ENCODE measurements at places on chromosomes 3 and 15.

- DNase-seq: no peak
Observed at GRCh38 chr15:63839722-63840121, 6.0 kb upstream of the HERC1 start.

DNA sequence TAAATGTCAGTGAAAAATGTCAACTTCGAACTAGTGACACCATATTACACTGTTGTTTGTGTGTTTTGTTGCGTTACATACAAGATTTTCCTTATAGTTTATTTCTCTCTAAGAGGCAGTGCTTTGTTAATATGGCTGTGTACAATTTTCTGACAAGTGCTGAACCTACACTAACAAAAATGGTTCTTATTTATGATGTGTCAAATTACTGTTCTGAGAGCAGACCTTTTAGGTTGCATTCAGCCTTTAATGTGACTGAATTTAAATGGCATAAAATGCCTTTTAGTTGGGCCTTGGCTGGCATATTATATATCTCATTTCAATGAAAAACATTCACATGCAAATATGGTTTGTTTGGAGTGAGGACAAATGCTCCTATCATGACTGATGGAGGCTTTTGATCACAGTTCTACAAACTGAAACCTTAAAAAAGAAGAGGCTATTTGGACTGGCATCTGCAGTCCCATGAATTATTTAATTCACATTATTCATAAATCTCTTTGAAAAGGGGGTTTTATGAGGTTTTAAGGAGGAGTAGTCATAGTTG lies 750.6 kb downstream of the CADM2 start:
- DNase-seq: no peak

DNA sequence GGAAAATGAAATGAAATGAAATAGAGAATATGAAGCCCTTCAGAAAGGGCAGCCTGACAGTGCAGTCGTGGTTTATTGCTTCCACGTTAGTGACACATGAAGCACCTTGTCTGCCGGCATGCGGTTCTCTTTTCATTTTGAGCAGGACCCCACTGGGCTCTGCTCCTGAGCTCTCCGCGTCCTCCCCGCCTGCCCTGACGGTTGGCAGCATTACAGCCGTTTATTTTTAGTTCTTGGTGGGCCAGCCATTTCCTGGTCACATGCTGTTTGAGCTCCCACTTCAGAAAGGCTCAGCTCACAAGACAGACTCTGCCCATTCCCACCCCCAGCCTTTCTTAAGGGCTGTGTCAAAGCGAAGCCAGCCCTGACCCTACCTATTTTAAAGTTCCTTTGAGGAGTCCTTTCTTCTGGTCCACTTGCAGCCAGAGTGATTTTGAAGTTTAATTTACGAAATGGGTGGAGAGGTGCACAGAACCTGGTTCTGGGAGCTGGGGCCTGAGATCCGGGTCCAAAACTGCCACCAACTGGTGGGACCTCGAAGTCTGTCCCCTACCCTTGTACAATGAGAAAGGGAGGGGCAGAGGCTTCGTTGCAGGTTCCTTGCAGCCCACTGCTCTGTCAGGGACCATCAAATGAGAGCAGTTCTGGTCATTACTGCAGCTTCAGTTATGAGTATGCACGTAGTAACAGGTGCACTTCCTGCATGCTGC lies 60.1 kb downstream of the MGLL start:
- peak; percentile 84 for DNase-seq

DNA sequence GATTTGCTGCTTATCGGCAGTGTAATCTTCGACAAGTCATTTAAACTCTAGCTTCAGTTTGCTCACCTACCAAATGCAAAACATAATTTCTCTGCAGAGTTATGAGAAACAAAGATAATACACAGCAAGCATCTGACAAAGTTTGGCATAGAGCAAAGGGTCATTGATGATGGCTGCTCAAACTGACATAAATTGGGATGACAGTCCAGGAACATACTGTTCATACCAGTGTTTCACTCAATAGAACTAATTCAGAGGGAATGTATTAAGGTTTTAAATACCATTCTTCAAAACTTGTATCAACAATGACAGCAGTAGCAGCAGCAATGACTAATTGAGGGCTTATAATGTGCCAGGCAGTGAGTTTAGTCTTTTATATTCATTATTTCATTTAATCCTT lies 137.6 kb downstream of the SPATA16 start:
- DNase-seq: no peak

DNA sequence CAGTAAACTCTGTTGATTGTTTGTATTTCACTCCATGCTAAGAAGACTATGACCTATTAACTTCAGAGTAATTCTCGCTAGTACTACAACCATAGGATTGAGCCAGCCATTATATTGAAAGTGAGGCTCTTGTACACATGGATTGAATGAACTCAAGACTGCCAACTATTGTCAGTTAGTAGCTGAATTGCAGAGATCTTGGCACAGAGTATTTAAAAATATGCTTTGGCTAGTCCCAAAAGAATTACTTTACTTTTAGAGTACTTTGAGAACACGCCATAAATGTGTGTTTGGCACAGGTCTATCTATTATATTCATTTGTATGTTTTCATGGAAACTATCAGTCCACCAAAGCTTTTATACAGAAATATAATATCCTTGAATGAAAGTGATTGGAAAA lies 226.7 kb upstream of the DCBLD2 start:
- DNase-seq: no peak

DNA sequence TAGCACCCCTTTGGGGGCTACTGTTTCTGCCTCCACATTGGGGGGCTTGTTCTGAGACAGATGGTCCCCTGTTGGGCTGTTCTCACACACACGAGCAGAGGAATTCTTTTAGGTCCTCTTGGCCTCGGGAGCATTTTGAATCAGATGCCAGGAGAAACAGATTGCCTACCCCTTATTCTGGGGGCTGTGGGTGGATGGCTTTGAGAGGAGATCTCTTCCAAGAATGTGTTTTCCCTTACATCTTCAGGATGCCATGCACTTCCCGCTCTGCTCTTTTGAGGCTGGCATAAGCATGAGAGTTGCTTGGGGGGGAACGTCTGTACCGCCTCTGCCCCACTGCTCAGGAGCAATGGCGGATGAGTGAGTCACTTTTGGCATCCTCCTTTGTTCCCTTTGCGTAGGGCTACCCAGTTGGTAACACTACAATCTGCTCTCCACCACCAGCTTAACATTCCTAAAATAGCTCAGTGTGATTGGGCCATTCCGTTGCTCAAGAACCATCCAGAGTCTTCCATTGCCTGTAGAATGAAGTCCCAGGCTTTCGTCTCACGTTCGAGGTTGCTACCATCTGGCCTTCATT lies 154.4 kb downstream of the RPLP1 start:
- DNase-seq: peak; percentile 15

GRCh38 chr3:112505907-112506306 lies 6.6 kb upstream of the BTLA start:
- DNase-seq: no peak

DNA sequence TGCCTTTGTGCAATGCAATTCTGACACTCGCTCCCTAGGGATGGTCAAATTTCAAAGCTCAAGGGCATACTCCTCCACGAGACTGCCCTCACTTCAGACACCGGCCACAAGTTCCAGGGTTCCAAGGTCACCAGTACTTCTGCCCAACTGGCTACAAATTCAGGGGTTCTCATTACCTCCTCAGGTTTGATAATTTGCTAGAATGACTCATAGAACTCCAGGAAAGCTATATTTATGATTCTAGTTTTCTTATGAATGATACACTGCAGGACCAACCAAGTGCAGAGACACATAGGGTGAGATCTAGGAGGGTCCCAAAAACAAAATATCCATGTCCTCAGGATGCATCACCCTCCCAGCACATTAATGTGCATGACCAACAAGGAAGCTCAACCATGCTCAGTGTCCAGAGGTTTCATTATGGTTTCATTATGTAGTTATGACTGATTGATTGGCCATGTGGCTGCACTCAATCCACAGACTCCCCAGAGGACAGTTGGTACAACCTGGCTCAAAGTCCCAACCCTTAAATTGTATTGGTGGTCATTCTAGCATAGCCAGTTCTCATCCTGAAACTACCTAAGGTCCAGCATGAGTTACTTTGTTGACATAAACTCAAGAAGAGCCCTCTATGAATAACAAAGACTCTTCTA lies 170.4 kb upstream of the LRRN1 start:
- DNase-seq: no peak

- peak; percentile 33 for DNase-seq
Observed at GRCh38 chr3:48684480-48685143, 1.1 kb downstream of the NCKIPSD start.

GRCh38 chr3:11300970-11301369 lies 28.8 kb downstream of the ATG7 start:
- no peak for DNase-seq

- no peak for DNase-seq
Observed at GRCh38 chr3:169448501-169448900, 215.0 kb downstream of the MECOM start.

- no peak for DNase-seq
Observed at GRCh38 chr3:76065964-76066363, 280.6 kb upstream of the ZNF717 start.

DNA sequence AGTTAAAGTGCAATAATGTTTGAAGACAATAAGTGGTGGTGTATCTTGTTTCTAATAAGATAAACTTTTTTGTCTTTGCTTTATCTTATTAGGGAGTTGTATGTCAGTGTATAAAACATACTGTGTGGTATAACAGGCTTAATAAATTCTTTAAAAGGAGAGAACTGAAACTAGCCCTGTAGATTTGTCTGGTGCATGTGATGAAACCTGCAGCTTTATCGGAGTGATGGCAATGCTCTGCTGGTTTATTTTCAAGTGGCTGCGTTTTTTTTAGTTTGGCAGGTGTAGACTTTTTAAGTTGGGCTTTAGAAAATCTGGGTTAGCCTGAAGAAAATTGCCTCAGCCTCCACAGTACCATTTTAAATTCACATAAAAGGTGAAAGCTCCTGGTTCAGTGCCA lies 2.7 kb downstream of the RPL15 start:
- no peak for DNase-seq

GRCh38 chr15:69753867-69754266 lies 301.2 kb downstream of the RPLP1 start:
- DNase-seq: no peak

- DNase-seq: no peak
Observed at GRCh38 chr15:75153565-75154276, 48.0 kb upstream of the C15orf39 start.

GRCh38 chr3:138440596-138440995 lies 6.2 kb downstream of the ESYT3 start:
- no peak for DNase-seq

DNA sequence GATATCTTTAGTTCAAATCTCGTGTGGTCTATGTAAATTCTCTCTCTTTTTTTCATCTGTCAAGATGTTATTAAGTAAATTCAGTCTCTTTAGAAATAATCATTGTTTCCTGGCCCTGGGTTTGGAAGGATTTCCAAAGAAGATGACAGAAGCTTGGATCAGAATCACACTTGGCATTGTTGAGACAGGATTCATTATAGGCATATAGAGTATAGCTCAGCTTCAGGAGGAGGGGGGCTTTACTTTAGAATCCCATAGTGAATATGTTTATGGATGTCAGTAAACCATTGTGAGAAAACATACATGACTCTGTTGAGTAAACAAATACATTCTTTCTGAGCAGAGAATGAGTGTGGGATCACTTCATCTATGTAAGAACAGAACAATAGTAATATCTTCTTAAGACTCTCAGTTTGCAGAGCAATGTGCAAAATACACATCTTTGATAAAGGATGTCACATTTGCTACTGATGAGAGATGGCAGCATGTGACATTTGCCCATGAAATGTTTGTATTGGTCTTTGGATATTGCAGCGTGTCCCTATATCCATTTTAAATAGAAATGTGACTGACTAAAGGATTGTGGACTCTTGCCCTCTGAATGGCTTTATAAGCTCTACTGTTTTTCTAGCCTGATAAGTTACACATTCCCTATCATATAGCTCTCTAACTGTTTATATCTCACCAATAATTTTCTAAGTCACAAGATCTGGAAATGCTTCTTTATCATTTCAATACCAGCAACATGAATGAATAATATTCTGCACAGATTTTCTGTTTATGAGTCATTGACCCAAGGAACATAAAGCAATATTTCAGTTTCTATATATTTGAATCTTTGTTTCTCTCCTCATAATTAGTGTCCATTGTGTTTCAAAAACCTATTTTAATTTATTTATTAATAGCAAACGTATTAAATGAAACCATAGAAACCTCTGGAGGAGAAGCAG lies 95.6 kb upstream of the THRB start:
- DNase-seq: no peak

DNA sequence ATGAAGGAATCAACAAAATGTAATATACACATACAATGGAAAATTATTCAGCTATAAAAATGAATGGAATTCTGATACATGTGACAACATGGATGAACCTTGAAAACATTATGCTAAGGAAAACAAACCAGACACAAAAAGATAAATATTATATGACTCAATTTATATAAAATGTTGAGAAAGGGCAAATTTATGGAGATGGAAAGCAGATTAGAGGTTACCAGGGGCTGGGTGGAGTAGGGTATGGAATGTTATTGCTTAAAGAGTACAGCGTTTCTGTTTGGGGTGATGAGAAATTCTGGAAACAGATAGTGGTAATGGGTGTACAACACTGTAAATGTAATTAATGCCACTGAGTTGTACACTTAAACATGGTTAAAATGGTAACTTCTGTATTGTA lies 50.9 kb downstream of the EMC4 start:
- DNase-seq: no peak

GRCh38 chr3:188104050-188104449 lies 49.9 kb upstream of the LPP start:
- DNase-seq: no peak

DNA sequence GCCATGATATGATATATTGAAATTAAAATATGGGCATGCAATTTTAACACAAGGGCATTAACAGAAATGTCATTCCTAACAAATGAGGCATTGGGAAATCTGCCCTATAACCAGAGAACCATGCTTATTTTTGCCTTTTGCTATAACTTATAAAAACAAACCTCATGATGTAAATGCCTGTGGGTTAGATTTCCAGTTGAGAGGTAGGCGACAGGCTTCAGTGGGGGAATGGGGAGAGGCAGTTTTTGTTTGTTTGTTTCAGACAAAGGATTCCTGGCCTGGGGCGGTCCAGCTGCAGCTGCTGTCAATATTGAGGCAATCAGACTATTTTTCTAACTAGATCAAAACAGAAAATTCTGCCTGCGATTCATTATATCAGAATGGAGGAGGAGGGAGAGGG lies 490.4 kb upstream of the CFAP20DC start:
- DNase-seq: no peak

GRCh38 chr3:7977245-7978086 lies 524.2 kb upstream of the LMCD1 start:
- DNase-seq: no peak

DNA sequence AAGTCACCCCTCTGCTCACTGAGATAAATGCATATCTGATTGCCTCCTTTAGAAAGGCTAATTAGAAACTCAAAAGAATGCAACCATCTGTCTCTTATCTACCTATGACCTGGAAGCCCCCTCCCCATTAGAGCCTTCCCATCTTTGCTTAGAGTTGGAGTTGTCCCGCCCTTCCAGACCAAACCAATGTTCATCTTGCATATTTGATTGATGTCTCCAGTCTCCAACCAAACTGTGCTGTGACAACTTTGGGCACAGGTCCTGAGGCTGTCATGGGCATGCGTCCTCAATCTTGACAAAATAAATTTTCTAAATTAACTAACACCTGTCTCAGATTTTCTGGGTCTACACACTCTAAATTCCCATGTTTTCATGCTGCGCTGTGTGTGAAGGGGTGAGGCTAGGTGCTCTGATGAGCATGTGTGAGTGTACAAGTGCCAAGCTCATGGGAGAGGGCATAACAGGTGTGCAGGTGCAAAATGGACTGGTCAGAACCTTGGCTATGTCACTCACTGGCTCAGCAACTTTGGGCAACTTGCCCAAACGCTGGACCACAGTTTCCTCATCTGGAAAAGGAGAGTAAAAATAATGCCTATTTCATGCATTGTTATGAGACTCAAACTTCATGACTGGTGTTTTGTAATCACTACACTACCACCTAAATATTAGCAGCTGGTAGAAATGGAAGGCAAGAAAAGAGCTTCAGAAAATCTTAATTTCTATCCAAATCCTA lies 7.2 kb downstream of the DAPK2 start:
- no peak for DNase-seq
